ENCODE measurements at places on chromosomes 16 and 17. TPM values are rescaled to one million over a fixed set of nuclear protein-coding genes. Genes with fewer than 3 reads are reported as not detected.

Gene TERB1
- total RNA-seq = 2.1 TPM

Gene C16orf92
- total RNA-seq = not detected

Gene NOL3
- total RNA-seq = 38.3 TPM

Gene TMEM132E
- 0.11 TPM for total RNA-seq

Gene ZNF286A
- total RNA-seq = 55.2 TPM

DNA sequence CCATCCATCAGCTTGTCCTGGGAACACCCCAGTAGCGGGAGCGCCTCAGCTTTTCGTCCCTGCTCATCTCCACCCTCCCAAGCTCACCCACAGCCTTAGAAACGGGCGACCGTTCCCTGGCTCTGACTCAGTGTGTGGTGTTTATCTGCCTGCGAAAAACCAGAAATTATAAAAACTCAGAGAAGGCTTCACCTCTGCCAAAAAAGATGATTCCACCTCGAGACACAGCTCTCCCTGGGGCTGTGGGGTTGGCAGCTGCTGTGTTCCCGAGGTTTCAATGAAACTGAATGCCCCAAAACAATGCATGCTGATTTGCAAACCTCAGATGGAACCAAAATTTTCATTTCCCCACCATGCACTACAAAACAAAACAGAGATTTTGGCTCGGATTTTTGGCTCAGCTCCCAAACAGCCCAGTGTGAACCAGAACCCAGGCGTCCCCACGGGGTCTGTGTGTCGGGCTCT lies 62.4 kb upstream of the MED9 start:
- DNase-seq = peak; percentile 22

DNA sequence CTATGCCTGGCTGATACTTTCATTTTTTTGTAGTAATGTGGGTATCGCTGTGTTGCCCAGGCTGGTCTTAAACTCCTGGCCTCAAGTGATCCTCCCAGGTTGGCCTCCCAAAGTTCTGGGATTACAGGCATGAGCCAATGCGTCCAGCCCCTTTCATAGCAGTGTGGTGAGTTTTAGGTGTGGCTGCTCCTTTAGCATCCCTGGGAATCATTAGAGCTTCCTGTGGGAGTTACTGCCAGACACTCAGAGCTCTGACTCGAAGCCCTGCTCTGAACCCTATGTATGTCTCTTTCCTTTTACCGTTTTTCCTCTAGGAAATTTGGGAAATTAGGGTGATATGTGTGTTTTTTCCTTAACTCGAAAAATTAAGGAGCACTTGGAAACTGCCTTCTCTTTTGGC lies 44.5 kb downstream of the NDE1 start:
- DNase-seq = no peak

DNA sequence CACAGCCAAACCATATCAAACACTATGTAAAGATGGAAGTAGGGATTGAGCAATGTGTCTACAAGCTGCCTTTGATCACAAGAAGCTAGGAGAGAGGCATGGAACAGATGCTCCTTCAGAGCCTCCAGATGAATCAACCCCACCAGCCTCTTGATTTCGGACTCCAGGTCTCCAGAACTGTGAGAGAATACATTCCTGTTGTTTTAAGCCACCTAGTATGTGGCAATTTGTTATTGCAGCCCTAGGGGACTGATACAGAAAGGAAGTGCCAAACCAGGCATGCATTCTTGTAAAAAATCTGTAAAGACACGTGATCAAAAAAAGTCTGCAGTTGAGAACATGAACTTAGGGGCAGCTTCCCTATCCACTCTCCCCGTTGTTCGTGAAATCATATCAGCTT lies 91.1 kb downstream of the C17orf67 start:
- DNase-seq = no peak

- DNase-seq = no peak
Observed at GRCh38 chr16:87834668-87835473, 34.4 kb downstream of the SLC7A5 start.

- DNase-seq = no peak
Observed at GRCh38 chr16:77213542-77214106, 14.4 kb downstream of the SYCE1L start.

DNA sequence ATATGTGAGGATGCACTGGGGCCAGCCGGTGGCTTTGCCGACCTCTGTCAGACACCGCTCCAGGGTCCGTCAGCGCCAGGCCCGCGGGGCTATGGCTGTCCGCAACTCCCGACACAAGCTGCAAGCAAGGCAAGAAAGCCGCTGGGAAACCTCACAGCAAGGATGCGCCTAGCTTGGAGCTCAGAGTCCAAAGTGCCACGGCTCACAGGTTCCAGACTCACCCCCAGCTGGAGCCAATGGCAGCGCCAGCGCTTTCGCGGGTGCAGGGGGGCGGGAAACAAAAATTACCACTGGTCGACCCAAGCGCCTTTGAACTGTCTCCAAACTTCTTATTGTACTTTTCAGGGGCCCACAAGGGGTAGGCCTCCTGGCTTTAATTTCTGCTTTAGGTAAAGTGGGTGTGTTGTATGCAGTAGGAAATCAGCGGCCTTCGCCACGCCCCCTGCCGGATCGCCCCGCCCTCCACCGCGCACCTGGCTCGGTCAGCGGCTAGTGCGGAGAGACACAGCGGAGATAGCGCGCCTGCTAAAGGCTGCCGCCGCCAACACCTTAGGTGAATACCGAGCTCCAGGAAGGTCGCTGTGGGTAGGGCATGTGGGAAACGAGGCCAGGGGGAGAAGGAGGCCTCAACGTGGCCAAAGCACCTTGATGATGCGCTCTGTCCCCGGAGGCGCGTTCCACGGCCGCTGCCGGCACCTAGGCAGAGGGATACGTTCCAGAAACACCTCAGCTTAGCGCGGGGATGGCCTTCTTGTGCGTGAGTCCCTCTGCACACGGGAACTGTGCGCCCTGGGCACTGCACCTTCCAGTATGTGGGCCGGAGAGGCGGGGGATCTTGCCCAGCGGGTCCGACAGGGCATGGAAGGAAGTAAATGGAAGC lies 61.0 kb upstream of the RBL2 start:
- peak; percentile 36 for DNase-seq

DNA sequence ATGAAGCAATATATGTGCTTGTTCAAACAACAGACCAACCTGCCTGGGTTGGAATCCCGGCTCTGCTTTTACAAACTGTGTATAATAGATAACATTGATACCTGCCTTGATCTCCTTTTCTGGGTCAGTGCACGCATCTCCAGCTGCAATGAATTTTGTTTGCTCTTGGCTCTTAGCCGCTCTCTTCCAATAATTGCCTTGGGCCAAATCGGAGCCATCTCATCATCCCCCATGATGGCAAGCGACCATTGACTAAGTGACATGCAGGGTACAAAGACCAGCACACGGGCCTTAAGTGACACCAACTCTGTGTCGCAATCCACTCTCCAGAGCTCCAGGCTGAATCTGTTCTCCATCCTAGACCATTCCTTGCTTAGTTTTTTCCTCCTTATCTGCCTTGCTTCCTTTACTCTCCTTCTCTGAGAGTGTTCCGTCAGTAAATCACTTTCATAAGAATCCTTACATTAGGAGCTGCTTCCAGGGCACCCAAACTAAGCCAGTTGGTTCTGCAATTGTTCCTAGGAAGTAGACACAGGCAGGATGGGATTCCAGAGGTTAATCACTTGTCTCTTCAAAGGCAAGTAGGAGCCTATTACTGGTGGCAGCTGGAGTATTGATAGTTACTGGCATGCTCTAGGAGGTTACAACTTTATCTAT lies 134.2 kb downstream of the ABCA8 start:
- no peak for DNase-seq

DNA sequence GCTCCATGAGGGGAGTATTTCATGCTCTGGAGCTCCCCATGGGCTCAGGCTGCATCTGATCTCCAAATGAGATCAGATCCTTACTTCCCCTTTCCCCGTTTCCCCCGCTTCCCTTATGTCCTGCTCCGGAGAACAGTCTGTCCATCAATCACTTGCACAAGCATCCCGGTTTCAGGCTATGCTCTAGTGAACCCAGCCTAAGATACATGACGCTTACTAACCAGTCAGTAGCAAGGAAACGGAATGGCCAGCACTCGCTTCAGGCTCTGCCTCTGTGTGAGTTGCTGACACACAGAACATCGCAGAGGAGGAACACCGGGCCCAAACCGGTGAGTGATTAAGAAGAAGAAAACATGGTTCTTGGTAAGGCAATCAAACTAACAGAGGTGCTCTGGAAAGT lies 9.4 kb upstream of the ATP5MC1 start:
- DNase-seq = no peak

DNA sequence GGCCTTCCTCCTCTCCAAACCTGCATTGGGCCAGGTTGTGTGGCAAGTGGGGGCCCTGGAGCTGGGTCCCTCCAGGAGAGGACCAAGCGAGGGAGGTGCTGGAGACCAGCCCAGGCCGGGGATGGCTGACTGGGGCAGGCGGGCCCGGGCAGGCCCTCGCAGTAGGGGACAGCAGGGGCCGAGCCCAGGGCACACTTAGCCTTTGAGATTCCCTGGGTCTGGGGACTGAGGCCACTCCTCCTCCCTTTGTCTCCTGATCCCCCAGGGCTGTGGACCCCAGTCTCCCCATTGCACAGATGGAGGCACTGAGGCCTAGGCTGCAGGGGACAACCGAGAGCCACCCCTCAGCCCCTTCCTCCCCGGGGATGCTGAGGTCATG lies 5.2 kb downstream of the FOXJ1 start:
- DNase-seq = no peak

DNA sequence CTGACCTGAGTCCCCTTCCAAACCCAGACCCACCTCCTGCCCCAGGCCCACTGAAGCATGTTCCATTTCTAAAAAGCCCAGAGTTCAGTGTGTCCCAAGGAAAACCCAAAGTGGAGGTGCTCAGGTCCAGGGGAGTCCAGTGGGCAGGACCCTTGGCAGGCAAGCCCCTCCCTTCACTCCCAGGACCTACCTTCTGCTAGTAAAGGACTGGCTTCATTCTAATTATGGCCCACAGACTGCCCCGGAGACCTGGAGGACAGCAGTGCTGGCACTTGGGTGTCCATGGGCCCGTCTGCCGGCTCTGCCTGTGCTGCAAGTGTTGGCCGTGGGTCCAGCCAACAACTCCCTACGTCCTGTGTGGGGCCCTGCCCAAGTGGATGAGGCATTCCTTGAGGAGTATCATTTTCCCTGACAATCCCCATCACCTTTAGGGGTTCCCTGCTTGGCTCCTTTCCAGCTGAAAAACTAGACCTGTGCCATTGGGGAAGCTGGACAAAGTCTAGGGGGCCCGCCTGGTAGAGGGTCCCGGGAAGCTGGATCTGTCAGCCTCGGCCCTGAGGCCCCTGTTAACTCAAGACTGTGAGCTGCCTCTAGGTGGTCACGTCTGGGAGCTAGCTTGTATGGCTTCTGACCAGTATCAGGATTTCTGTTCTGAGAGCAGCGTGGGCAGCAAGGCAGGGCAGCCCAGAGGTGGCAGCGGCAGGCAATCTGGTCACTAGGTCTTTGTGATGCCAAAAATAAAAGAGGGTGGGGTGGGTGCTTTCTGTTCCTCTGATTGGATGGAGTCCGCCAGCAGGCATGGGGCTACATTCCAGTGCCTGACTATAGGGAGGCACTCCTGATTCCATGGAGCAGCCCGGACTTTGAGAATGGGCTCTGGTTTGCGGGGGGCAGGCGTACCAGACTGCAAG lies 8.2 kb downstream of the CBX2 start:
- DNase-seq = no peak

DNA sequence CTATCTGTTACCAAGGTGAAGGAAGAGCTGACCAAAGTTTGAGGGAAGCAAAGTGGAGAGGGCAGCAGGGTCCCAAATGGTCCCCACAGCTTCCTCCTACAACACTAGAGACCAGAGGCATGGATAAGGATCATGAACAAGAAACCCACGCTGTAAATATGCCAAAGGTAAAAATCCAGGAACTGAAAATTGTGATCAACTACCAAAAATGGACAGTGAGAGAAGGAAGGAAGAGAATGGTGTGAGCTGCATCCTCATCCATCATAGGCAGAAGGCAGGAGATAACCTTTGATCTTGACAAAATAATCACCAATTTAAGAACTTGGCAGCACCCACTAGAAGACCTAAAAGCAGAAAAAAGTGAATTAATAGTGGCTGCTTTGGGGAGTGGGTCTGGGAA lies 66.2 kb downstream of the CYTH1 start:
- DNase-seq = no peak

GRCh38 chr16:28820016-28820415 lies 2.8 kb upstream of the ATXN2L start:
- no peak for DNase-seq

DNA sequence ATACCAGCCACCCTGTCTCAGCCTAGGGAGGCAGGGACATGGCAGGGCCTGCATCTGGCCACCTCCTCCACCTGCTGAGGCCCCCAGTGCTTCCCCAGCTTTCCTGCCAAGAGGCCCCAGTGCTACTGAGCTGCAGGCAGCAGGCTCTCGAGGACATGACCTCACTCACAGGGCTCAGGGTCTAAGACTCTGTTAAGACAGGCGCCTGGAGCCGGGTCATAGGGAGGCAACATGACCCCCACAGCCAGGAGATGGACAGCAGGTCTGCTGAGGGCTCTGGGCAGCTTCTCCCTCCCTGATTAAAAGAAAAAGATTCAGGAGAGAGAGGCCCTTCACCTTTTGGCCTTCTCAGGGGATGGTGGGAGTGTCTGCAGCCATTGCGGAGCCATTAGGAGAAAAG lies 23.2 kb upstream of the FASN start:
- DNase-seq = no peak

DNA sequence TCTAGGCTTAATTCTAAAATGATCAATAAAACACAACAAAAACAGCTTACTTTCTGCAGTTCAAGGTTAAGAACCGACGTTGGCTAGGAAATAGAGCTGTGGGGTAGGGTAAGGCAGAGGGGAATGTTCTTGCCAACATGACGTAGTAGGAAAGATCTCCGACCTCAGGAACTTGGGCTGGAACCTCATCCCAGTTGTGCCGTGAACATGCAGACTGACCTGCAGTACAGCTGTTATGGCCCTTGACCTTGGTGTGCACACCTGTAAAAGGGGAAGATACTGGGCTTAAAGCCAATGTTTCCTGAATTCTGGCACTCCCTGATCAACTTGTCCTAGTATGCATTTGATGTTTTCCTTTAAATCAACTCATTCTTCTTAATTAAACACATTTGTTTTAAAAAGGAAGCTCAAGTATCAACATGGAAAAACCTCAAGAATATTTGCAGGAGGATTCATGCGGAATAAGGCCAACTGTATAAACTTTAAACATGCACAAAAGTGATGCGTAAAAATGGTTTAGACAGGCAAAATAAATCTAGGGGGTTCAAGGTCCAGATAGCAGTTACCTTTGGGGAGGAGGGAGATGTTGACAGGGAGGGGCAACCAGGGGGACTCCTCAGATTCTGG lies 14.2 kb upstream of the SLC6A2 start:
- no peak for DNase-seq

DNA sequence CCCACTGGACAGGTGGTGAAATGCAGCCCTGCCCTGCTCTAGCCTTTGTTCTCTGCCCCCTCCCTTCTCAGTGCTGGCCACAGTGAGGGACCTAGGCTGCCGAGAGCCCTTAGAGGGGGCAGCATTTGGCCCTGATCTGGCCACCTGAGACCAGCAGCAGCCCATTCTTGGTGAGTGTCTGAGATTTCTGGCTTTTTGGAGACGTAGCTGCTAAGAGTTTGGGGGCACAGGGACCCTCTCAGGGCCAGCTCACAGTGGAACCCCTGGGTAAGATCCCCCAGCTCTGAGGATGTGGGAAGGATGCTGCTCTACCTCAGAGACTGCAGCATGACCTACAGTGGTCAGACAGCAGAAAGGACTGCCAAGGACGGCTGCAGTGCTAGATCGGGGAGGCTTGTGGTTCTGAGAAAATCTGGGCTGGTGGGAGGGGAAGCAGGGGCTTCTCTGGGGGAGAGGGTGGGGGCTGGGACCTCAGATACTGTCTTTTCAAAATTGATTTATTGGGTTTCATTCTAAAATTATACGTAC lies 13.3 kb downstream of the GRB7 start:
- DNase-seq = no peak

All from thyroid gland (tissue), 4 donors.